ENCODE measurements at places on chromosomes 1 and 21.
A peak's percentile ranks its signal among the peaks of the same experiment; 100 is the strongest.

DNA sequence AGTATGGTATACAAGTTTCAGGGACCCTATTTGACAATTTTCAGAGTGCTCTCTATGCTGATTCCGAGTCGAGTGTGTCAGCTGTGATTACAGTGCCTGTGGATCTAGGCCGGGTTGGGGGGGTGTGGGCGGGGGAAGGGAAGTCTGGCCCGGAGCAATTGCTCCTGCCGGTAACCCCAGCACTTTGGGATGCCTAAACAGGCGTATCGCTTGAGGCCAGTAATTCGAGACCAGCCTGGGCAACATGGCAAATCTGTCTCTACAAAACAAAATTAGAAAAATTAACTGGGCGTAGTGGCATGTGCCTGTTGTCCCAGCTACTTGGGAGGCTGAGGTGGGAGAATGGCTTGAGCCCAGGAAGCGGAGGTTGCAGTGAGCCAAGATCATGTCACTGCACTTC is 1.6 kb upstream of the IL10RB start:
- no peak for DNase-seq

GRCh38 chr1:63112155-63112900 is 210.0 kb upstream of the FOXD3 start:
- DNase-seq: no peak

- no peak for DNase-seq
Observed at GRCh38 chr1:77218477-77219165, 609 bp downstream of the PIGK start.

DNA sequence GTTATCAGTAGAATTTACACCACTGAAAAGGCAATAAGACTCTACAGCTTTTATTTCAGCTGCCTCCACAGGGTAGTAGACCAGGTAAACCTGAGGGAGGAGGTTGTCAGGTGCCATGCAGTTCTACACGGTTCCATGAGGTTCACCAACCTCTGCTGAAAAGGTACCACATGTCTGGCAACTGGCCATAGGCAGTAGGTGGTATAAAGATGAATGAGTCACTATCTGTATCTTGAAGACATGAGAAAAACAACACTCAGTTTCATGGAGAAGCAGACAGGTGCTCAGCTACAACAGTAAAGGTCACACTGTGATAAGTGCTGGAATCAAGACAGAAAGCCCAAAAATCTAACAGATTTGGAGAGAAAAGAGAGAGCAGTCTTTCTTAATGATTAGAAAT is 145.4 kb downstream of the PTGER3 start:
- no peak for DNase-seq

- no peak for DNase-seq
Observed at GRCh38 chr1:115604508-115604907, 37.3 kb upstream of the VANGL1 start.

DNA sequence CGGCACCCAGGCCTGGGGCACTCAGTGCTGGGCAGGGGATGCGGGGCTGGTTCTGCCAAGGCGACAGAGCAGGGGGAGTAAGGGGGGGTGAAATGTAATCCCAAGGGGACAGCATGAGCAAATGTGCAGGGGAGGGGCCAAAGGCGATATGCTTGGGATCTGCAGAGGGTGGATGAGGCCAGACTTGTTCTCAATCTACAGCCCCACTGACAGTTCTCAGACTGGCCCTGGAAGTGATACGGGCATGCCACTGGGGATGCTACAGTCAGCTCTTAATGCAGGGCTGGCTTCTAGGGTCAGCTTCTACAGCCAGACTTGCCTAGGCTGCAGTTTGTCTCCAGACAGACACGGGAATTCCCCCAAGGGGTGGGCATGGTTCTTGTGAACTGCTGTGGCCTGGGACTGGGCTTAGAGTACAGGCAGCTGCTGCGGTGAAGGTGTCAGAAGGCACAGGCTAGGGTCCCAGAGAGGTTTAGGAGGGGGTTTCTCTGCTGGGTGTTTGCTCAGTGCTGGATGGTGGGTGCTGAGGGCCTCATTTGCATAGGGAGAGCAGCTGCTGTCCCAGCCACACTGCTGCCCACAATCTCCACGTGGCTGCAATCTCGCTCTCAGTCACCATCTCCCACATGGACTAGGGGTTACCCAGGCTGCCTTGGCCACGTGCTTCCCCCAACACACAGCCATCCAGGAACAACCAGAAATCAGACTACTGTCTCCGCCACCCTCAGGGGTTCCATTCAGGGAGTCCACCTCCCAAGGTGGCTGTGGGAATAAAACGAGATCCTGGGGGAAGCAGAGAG is 190.1 kb downstream of the HIVEP3 start:
- no peak for DNase-seq

- DNase-seq: no peak
Observed at GRCh38 chr1:77706321-77706720, 23.9 kb upstream of the ZZZ3 start.

DNA sequence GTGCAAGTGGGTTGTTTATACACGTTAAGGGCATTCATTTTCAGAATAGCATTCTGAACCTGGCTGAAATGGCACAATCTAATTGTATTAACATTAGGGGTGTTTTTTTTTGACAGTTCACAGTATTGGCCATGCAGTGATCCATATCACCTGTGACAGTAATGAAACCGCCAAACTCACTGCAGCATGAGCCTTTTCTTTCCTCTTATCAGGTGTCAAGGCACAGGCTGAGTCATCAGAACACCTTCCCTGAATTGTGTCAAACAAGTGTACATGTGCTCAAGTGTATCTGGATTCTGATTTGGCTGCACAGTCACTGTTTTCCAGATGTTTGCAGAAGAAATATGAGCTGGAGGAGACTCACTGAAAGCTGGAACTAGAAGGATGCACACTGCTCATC is 47.7 kb upstream of the C8B start:
- DNase-seq: no peak

DNA sequence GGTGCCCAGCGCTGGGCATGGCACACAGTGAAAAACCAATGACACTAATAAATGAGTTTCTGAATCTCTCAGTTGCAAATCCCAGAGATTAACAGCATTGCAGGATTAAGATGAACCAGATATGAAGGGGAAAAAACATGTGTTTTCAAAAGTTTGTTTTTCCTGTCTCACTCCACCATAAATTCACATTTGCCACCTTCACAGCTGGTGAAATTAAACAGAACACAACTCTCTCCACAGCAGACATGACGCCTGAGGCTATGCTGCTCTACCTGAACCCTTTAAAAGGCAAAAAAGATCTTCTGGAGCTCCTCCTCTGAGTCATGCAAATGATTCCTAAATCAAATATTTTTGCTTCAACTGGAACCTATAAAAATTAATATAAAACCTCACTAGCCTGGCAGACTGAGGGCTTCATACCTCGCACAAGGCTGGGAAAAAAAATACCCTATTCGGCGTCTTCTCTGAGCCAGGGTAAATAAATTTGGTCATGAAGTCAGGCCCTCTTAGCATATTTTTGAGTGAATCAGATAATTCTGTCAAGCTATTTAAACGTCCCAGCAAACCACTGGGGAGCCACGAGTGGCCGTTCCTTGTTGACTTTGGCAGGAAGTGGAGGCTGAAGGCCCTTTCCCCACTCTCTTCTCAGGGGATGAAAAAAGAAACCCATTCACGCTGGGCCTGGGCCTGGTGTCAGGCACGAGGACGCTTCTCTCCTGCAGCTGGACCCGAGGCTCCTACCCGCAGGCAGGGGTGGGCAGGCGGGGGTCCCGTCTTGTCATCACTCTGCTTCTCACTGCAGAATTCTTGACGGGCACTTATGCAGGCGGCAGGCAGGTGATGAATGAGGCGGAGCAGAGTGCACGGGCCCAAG is 53.0 kb downstream of the DMRTB1 start:
- no peak for DNase-seq

DNA sequence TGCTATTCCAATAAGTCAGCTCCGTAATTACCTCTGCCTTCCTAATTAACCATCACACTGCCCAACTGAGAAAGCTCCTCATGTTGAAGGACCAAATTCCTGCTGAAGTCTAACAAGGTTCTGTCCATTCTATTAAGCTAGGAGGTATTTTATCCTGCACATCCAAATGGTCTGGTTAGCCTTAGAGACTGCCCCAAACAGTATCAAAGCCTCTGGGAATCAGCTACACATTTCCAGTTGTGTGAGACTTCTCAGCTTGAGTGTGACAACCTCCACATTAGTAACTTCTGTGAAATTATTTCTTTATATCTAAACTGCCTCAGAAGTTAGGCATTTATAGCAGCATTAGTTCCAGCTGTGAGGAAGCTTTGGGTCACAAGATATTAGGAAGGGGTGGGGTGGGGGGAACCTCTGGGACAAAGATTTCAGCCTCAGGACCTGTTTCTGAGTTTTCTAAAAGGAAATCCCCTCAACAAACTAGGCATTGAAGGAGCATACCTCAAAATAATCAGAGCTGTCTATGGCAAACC is 150.5 kb upstream of the DUSP10 start:
- DNase-seq: no peak

DNA sequence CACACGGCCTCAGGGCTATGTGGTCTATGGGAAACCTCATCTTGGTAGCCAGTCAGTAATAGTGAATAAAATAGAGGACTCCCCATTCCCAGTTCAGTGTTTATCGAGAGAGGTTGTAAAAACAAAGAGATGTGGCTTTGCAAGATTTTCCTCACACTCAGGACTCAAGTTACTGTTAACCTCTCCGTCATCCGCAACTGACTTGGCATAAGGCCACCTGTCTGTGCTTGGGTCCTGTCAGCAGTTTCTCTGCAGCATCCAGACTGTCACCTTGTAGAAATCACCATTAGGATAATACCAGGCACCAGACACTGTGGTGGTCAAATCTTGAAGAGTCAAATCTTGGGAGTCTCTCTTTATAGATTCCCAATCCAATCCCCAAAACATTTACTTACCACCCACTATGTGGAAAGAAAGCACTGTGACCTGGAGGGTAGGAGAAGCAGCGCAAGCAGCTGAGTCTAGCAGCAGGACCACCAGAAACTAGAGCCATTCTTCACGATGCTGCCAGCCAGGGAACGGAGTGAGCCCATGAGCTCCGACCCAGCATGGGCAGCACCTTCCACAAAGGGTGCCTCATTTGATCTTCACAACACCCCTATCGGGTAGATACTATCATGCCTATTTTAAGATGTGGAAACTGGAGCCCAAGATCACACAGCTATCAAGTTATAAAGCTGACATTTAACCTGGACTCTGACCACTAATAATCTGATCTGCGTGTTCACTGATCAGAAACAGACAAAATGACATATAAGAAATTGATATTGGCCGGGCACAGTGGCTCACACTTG is 5.6 kb upstream of the GPR25 start:
- DNase-seq: no peak

DNA sequence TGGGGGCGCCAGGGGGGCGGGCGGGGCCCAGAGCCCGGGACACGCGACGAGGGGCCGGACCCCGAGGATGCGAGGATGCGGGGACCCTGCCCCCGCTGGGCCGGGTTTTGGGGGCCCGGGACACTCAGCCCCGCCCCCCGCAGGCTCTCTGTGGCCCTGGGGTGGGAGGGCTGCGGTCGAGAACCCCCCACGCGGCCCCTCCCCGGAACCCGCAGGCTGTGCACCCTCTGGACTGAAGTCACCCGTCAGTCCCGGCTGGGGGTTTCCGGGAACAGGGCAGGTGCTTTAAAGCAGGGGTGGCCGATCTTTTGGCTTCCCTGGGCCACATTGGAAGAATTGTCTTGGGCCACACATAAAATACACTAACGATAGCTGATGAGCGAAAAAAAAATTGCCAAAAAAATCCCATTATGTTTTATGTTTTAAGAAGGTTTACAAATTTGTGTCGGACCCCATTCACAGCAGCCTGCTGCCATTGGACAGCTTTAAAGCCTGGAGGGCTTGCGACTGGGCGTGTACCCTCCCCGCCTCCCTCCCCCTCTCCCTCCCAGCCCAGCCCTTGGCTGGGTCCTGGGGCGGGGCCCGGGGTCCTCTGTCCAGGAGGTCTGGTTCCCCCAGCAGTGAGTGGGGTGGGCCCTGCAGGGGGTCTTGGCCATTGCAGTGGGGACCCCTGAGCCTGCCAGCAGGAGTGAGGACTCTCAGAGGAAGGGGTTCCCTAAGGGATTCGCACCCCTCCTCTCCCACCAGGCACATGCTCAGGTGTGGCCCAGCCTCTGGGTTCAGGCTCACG is 21.6 kb upstream of the C1orf159 start:
- peak; percentile 42 for DNase-seq

GRCh38 chr21:45912611-45913417 is 68.8 kb upstream of the COL6A1 start:
- DNase-seq: no peak

DNA sequence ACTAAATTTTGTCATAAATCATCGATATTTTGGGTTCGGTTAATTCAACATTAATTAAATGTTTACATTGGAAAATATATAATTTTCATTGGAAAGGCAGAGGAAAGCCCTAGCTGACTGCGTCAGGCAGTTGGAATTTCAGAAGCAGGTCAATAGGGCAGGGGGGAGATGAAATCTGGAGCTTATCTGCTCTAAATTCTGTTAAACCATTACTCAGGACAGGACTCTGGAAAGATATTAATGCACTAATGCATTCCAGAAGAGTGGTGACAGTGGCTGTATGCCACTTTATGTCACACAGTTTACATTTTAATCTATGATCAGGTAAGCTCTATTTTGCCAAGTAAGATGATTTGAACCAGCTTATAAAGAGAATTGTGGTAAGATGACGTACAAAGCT is 153.0 kb upstream of the B3GALT2 start:
- DNase-seq: no peak

DNA sequence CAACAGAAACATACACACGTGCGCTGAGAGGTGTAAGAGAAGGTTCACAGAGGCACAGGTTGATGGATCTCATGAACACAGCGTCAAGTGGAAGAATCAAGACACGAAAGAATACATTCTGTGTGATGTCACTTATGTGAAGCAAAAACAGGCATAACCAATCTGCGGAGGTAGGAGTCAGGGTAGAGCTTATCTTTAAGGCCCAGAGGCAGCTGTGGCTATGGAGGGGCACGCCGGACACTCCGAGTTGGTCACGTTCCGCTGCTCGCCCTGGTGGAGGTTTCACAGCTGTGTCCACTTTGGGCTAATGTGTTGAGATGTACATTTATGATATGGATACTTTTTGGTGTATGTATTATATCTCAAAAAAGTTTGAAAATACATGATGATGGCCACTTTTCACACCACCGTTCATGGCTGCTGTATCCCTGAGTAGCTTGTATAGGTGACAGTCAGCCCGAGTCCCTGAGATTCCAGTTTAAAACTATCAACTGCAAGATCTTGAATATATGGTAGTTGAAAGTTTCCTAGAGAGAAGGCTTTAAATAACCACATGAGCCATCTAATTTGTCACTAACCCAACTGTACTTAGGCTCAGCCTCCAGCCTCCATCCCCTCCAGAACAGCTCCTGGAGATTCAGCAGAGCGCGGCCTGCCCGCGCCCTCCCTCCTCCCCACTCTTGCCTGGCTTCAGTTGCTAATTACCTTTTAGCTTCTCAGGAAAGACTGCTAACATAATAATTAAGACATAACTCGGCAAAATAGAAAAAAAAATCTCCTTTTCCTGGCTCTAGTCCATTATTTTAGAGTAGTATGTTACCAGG is 6.7 kb upstream of the ADARB1 start:
- DNase-seq: no peak

All from T follicular helper cell (primary cell).